ENCODE measurements at places on chromosomes 16 and 17.

GRCh38 chr16:12680531-12680930 is 123.2 kb downstream of the CPPED1 start:
- no peak for DNase-seq

- DNase-seq: no peak
These were observed 36.1 kb upstream of the CMIP start for GRCh38 chr16:81408409-81408950.

GRCh38 chr17:49074851-49075540 is 57.6 kb upstream of the B4GALNT2 start:
- DNase-seq: peak; percentile 49

DNA sequence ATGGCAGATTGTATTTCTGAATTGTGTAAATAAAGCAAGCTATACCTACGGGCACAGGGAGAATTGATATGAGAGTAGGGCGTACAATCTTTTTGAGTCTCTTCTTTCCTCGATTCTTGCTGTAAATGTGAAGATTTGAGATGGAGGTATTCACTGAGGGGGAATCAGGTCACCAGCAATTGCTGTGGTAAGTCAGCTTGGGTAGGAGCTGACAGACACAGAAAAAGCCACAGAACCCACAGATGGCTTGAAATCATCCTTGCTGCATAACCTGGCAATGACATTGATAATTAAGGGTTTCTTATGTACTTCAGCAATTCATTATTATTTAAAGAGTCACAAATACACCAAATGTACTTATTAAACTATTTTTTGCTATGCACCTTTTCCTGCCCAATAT is 164.2 kb downstream of the CNTNAP4 start:
- DNase-seq: no peak

DNA sequence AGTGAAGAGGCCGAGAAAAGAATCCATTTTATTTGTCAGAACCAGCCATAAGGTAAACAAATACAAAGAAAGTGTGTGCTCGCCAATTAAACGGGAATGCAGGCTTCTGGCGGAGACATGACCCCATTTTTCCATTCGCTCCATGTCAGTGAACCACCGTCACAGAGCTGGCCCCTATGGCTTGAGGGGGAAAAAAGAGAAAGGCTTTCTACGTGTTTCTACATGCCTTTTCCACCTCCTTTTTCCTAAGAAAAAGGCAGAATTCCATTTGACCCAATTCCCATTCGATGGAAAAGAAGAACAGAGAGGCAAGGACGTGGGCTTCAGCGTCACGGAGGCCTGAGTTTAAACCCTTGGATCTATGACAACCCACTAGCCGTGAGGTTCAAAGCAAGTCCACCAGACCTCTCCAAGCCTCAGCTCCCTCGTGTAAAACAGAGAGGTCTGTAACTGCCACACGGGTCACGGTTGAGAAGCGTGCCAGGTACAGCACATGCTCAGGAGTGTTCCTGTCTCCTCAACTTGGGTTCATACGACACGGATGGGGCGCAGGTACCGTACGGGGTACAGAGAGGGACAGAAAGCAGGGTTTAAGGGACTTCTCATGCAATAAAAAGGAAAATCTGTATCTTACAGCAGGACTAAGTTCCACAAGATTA is 91.9 kb downstream of the NXN start:
- no peak for DNase-seq

GRCh38 chr17:29063992-29064391 is 21.1 kb downstream of the PIPOX start:
- DNase-seq: no peak

GRCh38 chr17:41071606-41072360 is 6.1 kb upstream of the KRTAP2-4 start:
- no peak for DNase-seq

DNA sequence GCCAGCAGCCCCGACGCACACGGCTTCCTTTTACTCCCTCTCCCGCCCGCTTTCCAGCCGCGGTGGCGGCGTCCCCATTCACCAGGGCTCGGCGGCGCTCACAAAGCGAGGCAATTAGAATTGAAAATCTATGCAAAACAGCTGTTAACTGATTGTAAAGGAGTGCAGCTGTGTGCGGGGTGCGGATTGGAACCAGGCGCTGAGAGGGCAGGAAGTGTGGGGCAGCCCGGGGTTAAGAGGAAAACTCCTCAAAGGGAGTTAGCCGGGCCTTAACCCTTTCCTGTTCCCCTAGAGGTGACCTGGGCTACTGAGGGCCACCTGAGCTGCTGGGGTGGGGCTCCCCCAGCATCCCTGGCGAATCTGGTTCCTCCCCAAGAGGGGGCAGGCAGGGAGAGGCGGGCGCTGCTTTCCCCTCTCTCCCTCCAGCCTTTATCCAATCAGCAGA is 5.8 kb upstream of the GSE1 start:
- DNase-seq: no peak

DNA sequence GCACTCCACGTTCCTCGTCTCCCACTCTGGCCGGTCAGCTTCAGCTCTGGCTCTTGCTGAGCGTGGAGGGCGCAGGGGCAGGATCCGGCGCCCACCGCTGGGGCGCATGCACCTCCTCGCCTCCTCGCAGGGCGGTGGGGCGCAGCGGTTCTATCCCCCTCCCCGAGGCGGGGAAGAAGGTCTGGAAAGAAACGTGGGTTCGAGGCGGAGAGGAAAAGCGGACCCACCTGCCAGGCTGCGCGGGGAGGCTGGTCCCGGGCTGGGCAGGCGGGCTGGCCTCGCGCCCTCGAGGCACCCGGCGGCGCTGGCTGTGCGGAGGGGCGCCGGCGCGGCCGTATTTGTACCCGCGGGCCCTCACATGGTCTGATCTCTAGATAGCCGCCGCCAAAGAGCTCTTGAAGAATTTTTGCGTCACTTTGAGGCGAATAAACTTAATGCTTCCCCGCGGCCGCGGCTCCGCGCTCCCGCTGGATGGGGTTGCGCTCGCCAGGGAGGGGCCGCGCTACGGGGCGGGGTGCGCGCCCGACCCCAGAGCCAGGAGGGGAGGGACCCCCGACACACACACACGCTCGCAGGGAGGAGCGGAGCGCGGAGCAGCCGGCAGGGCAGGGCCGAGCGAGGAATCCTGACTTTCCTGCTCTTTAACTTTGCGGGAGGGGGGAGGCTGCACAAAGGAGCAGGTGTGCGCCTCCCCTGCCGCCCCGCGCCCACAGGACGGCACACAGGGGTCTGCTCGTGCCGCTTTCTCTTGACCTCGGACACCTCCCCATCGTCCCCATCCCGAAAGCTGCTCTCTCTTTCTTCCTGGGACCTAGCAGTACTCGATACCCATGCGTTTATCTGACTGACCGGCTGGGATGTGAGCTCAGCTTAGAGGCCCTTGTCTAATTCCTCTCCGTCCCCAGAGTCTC is at the start of gene SLC6A4:
Gene SLC6A4 (minus strand): TSS at position 312 of the 911 bp plus-strand sequence. CDS start 13,739 bp downstream, outside the sequence.
- peak; percentile 33 for DNase-seq

GRCh38 chr17:35716173-35716572 is 15.3 kb upstream of the RASL10B start:
- no peak for DNase-seq

DNA sequence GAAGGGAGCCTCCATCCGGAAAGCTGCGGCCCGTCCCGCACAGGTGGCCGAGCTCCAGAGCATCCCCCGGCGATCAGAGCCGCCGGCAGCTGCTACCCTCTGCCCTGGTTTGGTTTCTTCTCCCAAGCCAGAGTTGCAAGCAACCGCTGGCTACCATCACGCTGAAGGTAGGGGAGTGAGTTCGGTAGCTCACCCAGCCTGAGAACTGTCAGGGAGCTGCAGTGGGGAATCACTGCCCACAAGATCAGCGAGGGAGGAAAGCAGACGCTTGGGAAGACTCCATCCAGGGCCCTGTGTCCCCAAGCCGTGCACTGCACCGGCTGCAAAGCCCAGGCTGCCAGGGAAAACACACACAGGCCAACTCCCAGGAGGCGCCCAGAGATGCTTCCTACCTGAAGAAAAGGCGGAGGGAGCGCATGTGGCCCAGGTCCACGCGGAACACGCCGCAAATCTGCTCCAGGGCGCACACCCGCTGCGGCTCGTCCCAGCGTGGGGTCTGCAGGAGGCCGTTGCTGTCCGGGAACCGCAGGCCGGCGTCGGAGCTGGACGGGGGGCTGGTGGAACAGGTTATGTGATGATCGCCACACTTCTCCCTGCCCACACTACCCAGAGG is 83.3 kb downstream of the TBC1D16 start:
- DNase-seq: no peak

DNA sequence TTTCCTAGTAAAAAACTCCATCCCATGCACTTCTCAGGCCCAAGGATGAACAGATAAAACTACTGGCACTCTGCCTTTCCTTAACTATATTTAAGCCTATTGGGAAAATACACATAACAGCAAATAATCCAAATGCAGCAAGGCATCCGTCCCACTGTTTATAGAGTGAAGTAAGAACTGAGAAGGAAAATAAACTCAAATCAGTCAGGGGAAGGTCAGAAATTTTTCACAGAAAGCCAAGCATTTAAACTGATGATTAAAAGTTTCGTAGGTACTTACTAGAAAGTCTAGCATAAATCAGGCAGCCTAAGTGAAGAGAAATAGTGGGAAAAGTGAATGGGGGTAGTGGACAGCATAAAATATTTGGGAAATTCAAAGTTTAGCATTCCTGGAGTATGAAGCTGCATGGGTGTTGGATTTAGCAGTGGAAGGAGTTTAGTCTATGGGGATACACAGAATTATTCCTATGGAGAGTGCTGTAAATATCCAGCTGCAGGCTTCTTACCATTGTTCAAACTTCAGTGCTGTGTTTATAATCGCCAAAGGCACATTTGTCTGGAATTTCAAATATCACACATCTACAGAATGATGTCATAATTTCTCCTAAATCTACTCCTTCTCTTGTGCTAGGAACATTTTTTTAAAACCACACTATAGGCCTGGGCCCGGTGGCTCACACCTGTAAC is 1131.0 kb upstream of the GOT2 start:
- DNase-seq: no peak

GRCh38 chr17:75048249-75048878 is 1.3 kb downstream of the KCTD2 start:
- DNase-seq: peak; percentile 77

DNA sequence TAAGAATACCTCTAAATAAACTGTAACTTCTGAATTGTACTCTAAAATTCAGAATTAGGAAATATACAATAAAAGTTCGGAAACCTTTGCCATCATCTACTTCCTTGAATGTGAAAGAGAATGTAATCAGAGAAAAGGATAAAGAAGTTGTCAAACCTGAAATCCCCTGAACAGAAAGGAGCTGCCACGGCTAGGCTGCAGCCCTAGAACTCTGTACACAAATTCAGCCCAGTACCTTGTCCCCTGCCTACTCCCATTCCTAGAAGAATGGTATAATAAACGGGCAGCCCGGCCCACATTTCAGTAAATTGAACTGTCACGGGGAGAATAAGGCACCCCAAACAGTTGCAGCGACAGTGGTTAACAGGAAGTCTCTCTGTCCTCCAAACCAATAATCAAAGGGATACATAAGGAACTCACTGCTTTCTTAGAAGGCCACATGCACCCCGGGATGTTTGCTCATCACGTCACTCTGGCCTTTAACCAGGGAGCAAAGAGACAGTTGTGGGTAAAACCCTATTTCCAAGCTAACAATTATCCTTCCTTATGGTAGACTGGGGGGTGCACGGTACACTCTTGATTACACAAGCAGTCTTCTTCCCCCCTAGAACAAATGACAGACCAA is 24.3 kb upstream of the RFFL start:
- no peak for DNase-seq

DNA sequence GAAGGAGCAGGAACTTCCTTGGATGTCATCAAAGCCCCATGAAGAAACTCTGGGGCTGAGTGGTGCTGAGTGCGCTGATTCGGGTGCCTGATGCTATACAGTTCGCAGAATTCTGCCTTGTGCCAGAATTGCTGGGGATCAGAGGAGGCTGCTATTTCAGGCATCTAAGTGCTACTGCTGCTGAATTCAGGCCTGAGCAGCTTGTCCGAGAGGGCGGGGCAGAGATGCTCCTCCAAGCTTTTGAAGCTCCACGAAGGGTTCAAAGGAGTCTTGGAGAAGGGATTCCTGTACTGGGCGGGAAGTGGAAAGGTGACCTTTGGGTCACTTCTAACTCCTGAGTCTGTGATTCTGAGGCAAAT is 227.8 kb downstream of the CCDC182 start:
- no peak for DNase-seq

DNA sequence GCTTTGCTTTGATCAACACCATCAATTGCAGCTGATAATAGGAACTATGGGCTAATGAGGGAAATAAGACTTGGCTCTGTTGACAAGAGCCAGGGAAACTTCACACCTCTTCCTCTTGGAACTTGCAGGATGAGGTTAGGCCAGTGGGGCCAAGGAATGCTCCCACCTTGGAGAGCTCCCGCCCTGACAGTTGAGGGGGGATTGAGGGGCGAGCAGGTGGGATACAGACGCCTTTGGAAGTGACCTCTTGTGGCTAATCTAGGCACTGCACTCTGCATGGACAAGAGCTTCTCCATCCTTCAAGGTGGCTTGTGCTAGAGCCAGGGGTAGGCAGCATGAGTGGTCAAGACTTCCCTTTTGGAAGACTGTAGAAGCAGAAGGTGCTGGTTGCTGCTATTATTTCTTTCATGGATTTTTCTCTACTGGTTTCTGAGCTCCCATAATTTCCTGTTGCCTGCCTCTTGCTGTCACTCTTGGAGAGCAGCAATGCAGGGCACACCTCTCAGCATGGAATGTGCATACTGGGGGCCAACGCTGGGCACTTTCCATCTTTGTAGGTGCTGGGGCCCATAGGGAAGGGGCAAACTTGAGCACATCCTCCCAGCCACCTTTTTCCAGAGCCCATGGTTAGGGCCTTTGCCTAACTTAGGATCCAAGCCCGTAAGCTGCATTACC is 2.3 kb upstream of the PHF12 start:
- DNase-seq: peak; percentile 49

DNA sequence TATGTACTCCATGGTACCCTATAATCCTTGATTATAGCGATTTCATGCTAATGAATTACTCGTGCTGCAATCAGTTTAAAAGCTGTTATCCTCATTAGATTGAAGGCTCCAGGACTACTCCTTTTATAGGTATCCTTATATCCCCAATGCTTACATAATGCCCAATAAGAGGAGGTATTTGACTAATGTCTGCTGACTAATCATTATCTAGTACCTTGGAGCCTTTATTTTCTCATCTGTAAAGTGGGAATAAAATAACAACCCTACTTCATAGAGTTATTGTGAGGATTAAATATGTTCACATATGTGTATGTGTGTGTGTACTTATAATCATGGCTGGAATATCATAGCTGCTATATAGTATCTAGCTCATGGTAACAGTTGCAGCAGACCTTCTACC is 1031.5 kb downstream of the CDH11 start:
- DNase-seq: no peak

DNA sequence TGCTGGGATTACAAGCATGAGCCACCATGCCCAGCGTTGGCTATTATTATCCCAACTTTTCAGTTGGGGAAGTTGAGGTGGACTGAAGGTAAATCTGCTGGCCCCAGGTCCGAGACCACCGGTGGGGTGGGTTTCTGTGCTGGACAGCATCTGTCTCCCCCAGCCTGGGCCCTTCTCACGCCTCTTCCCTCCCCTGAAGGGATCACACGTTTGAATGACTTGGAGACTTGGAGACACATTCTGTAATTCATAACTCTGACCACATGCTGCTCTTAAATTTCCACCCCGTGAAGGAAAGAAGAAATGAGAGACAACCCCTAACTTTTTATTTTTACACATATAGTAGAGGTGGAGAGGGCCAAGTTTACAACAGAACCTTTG is 109.8 kb downstream of the MSI2 start:
- DNase-seq: no peak
